ENCODE measurements at places on chromosomes 6 and 20.

DNA sequence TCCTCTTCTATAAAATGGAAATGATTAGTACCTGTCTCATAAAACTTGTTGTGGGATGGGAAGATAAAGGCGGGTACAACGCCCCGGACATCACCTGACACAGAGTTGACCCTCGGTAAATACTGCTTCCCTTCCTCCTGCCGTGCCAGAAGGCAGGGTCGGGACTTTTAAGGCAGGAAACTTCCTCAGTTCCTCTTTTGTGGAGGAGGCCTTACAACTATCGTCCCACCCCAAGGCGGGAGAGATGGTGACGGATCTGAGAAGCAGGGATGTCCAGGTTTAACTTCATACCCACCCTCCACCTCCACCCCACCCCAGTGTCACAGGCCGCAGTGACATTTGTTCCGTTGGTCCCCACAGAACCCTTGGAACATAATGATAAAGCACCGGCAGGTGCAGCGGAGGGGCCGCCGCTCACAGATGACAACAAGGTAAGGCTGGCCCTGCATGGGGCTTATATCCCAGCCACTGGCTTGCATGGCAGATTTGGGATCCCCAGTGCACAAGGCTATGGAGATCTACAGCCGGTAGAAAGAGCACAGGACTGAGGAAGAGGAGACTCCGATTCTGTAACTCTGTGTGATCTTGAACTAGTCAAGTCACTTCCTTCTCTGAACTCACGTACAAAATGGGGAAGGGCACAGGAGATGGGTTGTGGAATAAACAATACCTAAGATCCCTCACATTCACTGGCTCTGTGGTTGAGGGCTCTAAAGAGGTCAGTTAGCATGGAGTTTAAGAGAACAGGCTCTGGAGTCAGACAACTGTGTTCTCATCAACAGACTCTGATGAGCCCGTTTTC, 764 bp downstream of the DNTTIP1 start:
- no peak for DNase-seq

GRCh38 chr6:84220809-84221409, 6.5 kb downstream of the CEP162 start:
- DNase-seq, result no peak

- DNase-seq, result no peak
These were observed 32.0 kb downstream of the GNAS-AS1 start for GRCh38 chr20:58818586-58819285.

GRCh38 chr6:81238390-81238789, 514.1 kb downstream of the TENT5A start:
- DNase-seq, result no peak

- DNase-seq, result no peak
These were observed 71.2 kb downstream of the SESN1 start for GRCh38 chr6:109023356-109023925.

GRCh38 chr6:24720131-24720603, 1.2 kb upstream of the C6orf62 start:
- DNase-seq, result peak; percentile 64

DNA sequence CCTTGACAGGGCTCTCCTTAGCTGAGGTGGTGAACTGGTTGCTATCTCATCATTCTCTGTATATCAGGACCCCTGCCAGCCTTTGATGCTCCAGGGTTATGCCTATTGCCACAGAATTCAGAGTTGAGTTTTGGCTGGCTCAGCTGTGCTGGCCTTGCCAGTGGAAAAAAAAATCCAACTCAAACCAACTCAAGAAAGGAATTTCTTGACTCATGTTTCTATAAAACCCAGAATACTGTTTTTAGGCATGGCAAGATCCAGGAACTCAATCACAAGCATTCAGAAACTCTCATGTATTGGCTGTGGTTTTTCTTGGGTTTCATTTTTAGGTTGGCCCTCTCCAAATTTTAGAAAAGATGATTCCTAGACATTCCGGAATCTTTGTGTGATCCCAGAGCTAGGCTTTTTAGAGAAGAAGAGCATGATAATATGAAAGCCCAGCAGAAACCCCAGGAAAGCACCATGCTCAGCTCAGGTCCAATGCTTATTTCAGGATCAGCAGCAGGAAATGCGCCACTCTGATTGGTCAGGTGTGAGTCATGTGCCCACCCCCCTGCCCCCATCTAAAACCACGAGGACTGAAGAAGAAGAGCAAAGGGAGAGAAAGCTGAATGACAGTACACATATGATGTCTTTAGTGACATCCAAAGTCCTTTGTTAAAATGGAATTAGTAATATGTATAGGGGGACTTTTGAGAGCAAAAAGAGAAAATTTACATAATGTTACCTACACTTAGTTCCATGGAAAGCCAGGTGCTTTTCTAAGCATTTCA, 122.9 kb downstream of the RNF144B start:
- no peak for DNase-seq

DNA sequence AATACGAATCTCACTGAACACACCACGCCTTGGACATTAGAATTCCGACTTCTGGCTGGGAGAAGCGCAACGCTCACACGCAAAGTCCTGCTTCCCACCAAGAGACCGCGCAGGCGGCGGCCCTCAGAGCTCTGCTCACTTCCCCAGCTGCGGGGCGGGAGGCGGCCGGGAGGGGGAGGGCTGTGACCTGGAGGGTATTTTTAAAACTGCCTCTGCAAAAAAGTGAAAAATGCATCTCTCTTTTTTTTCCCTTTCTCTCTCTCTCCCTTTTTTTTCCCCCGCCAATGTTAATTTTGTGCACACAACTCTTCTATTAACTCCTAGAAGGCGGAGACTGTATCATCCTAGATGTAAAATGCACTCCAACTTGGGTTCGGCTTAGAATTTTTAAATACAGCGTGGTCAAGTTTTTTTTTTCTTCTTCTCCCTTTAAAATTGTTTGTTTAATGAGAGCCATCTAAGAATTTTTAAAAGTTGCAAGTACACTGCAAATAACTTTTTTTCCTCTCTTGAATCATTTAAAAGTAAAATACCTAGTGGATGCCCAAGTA, 66.4 kb downstream of the STX11 start:
- DNase-seq, result no peak

- DNase-seq, result no peak
These were observed 159.3 kb downstream of the NFATC2 start for GRCh38 chr20:51382986-51383821.

DNA sequence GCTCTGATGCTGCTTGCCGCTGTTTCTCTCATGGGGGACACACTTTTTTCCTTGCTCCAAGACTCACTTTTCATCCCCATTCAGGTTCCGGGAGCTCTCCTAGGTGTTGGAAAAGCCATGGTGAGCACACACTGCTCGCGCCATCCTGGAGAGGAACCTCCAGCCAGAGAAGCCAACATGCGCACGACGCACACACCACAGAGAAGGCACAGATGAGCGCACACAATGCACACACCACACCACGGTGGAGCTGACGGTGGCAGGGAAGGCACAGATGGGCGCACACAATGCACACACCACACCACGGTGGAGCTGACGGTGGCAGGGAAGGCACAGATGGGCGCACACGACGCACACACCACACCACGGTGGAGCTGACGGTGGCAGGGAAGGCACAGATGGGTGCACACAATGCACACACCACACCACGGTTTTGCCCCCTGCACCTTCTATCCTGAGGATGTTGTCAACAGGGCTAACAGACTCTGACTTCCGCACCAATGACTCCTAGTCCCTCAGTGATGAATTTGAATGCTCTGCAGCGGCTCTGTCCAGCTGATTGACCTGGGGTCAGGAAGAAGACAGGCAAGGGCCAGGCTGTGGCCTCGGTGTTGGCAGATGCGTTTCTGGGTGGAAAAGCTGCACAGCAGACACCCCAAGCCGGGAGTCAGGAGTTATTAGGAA, 154.7 kb downstream of the ERMARD start:
- no peak for DNase-seq

- no peak for DNase-seq
These were observed 2.2 kb upstream of the CENPB start for GRCh38 chr20:3788685-3789155.

DNA sequence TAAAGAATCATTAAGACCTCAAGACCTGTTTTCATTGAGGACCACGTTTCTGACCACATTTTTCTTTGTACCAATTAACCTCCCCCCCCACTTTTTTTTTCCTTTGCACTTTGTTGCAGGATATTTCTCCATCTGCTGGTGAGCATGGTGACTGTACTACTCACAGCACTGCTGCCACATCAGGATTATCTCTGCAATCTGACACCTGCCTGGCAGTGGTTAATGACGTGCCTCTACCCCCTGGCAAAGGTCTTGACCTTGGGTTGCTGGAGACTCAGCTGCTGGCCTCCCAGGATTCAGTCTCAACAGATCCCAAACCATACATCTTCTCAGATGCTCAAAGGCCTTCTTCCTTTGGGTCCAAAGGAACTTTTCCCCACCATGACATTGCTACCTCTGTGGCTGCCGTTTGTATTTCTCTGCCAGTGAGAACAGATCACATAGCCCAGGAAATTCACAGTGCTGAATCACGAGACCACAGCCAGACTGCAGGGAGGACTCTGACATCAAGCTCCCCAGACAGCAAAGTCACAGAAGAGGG, 46.6 kb upstream of the EDN3 start:
- no peak for DNase-seq

DNA sequence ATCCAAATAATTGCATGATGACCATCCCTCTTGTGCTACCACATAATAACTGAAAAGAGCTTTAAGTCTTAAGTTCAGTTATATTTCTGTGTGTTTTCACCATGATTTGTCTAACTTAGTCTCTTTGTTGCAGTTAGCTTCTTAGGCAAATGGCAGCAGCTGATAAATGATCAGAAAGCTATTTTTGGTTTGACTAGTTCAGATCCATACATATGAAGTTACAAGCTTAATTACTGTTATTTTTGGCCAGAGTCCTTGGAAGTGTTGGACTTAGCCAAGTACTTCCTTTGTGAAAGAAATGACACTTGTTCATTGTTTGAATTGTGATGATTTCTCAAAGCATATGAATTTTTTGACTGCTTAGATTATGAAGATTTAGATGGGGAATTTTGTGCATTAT, 54.2 kb downstream of the HIVEP1 start:
- no peak for DNase-seq

GRCh38 chr6:89924231-89924630, 30.0 kb downstream of the GJA10 start:
- DNase-seq, result no peak

- peak; percentile 57 for DNase-seq
These were observed 97.5 kb downstream of the CDH26 start for GRCh38 chr20:60055740-60056139.

DNA sequence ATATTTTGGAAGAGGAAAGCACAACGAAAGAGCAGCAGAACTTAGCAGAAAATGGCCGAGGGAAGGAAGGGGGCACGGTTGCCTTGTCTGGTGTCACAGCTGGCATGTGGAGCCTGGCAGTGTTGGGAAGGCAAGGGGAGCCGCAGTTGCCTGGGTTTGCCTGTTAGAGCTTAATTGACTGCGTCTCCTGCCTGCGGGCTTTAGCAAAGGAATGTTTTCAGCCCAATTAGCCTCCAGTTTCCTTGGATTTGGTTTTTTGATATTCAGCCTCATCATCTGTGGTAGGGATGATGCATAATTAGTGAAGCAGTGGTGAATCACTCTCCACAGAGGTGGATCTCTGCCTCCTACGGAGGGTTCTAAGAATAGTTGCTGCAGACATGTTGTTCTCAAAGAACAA, 832.6 kb downstream of the QKI start:
- no peak for DNase-seq

DNA sequence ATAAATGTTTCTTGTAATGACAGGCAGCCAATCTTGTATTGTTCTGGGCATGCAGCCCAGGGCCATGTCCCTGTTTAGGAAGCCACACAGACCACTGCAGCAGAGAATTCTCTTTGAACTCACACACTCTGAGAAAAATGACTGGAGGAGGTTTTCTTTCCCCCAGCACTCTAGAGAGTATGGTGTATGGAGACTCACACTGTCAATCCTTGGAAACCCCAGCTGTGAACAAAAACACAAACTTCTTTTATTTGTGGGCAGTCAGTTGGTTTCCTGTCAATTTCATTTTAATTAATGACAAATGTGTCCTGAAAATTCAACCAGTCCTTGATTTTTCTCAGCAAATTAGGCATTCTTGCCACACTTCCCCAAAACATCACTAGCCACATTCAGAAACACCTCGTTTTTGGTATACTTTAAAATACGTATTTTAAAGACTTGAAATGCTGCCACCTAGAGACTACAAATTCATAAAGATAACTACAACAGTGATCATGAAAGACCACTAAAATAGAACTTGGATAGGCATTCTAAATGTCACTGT, 52.9 kb upstream of the UFL1 start:
- no peak for DNase-seq

- no peak for DNase-seq
These were observed 48.6 kb downstream of the KDM1B start for GRCh38 chr6:18203786-18204185.

GRCh38 chr20:1904135-1904534, 8.9 kb downstream of the SIRPA start:
- DNase-seq, result no peak

DNA sequence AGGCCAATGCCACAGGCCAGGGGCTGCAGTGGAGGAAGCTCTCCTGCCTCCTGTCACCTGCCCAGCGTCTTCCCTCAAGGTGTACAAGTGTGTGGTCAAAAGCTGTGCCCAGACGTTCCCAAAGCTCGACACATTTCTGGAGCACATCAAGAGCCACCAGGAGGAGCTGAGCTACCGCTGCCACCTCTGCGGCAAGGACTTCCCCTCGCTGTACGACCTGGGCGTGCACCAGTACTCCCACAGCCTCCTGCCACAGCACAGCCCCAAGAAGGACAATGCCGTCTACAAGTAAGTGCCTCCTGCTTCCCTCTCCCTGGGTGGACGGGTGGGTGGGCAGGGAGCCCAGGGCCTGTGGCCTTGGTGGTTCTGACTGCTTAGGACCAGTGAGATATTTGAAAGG, 38.2 kb downstream of the ZNF341 start:
- no peak for DNase-seq

DNA sequence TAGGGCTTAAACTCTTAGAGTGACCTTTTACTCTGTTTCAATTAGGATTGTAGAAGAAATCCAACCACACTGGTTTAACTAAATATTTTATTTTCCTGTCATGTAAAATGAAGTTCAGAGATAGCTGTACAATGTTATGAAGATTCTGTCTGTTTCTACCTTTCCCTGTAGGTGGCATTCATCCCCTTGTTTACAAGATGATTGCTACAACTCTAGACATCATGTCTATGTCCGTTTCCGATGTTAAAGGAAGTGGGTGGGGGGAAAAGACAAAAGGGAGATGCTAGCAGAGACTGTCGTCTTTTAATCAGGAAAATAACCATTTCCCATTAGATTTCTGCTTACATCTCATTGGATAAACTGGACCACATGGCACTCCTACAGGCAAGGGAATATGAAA, 30.9 kb upstream of the RIMS1 start:
- DNase-seq, result no peak

GRCh38 chr6:4640139-4640538, 136.1 kb upstream of the CDYL start:
- no peak for DNase-seq

DNA sequence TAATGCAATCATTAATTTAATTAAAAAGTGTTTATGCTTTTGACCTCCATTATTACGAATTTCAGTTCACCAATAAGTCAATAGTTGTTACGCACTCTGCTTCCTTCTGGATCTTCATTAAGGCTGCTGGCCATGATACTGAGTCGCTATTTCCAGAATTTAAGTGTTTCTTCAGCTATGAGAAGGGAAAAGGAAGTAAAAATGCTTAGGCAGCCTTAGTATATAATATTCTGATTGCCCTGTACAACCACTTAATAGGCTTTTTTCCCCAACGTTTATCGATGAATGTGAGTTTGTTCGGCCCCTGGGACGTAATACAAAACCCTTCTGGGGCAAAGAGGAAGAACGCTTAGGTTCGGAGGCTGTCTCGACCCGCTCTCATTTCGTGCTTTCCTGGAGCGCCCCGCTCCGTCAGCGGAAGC, 644 bp downstream of the OARD1 start:
- no peak for DNase-seq

GRCh38 chr6:84243240-84243639, 15.8 kb upstream of the CEP162 start:
- DNase-seq, result no peak

- DNase-seq, result no peak
These were observed 1.3 kb upstream of the CST9L start for GRCh38 chr20:23569570-23569969.

All from left ventricle myocardium inferior (tissue), 1 donor.